ENCODE measurements at places on chromosomes 3 and 15.

- no peak for DNase-seq
Measured at GRCh38 chr3:115999001-115999585, 375.8 kb downstream of the GAP43 start.

DNA sequence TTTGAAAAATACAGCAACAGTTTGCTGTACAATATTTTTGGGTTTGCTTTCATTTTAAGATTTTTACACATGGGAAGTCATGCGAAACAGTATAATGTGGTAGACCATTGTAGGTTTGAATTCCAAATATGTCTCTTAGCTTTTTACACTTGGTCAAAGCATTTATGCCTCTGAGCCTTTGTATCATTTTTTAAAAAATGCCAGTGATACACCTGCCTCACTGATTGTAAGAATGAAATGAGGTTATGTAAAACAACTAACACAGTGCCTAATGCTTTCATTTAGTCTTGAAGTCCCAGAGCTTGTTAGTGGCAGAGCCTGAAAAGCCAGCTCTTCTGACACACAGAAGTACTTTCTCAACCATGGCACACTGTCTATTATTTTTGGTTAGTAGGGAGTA is 202.0 kb downstream of the UBE2E2 start:
- no peak for DNase-seq

DNA sequence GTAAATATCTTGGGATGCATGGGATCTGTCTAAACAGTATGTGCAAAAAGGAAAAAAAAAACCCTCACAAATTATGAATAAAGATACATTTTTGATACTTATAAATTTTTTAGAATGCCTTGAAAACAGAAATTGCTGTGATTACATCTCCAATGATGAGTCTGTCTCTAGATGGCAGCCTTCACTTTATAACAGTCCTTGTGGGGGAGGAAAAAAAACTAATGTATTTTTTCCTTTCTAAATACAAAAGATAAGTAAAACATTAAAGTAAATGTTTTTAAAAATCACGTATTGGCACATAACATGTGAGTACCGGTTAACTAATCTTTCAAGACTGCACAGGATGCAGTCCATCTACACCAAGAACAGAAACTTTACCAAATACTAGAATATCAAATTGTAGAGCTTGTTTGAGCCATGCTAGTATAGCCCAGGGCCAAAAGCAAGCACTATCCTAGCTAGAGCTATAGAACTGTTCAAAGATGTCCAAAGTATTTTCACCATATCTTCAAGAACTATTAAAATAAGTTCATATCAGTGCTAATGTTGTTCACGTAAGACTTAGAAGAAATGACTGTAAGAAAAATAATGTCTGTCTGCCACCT is 206.4 kb downstream of the STAG1 start:
- DNase-seq, result no peak

DNA sequence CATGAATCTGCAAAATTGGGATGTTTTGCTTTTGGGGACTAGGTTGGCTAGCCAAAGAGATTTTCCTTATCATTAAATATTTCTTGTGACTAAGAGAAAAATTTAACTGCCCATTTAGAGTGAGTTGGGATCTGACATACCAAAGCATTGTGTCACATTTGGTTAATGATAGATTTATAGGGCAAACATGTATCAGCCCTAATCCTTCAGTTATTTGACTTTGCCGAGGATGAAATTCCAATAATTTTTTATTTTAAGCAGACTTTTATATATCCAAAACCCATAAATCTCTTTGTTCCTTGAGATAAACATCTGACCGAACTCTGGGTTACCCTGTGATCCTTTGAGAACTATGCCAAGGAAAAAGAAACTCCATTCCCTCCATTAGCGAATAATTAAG is 218.9 kb downstream of the CDIN1 start:
- DNase-seq, result no peak

DNA sequence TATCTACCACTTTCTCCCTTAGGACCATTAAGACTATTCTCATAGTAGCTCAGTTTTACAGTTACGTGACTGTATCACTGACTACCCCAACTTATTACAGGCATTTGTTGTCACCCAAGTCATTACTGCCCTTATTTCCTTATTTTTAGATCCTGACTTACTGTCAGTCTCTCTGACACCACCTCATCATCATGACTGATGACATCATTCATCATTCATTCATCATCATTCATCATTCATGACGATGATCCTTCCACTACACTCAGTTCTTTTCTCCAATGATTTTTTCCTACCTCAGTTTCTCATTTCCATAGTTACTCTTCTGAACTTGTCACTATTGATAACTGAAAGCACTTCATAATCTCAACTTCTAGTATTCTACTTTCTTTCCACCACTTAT is 83.8 kb downstream of the ADAM10 start:
- DNase-seq, result no peak

- no peak for DNase-seq
Measured at GRCh38 chr3:143203848-143204247, 84.3 kb downstream of the CHST2 start.

DNA sequence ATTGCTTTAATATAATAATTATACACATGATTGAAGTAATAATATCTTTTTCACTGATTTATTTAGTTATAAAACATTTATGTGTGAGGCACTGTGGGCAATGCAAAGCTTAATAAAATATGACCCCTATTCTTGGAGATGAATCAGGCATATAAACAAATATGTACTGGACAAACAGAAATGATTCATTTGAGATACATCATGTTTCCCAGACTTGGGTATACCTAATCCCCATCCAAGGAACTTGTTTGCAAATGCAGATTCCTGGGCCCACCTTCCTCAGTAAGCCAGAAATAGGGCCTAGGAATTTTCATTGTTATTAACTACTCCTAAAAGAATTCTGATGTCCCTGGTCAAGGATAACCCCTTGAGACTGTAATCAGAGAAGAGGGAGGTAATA is 184.2 kb downstream of the CHL1 start:
- no peak for DNase-seq

DNA sequence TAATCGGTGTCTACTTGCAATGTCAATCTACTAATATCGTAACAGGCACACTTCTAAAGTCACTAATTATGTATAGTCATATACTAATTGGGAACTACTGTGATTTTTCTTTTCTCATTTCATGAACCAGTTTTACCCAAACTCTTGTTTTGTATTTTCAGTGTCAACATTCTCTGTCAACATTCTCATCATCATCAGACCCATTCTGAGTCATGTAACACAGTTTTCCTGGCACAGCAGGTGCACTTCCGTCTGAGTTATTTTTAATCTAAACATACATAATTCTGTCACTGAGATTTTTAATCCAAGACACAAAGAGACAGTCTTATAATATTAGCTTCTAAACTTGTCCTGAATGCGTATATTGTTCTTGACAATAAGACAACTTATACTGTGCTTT is 205.1 kb upstream of the EIF1B start:
- no peak for DNase-seq

GRCh38 chr3:39763390-39763789 is 46.0 kb upstream of the MYRIP start:
- DNase-seq, result no peak

GRCh38 chr3:133573629-133574194 is at the start of gene CDV3:
Gene CDV3 (plus strand): TSS chr3:133573686. CDS start chr3:133574045, 359 bp downstream.
- DNase-seq, result no peak

DNA sequence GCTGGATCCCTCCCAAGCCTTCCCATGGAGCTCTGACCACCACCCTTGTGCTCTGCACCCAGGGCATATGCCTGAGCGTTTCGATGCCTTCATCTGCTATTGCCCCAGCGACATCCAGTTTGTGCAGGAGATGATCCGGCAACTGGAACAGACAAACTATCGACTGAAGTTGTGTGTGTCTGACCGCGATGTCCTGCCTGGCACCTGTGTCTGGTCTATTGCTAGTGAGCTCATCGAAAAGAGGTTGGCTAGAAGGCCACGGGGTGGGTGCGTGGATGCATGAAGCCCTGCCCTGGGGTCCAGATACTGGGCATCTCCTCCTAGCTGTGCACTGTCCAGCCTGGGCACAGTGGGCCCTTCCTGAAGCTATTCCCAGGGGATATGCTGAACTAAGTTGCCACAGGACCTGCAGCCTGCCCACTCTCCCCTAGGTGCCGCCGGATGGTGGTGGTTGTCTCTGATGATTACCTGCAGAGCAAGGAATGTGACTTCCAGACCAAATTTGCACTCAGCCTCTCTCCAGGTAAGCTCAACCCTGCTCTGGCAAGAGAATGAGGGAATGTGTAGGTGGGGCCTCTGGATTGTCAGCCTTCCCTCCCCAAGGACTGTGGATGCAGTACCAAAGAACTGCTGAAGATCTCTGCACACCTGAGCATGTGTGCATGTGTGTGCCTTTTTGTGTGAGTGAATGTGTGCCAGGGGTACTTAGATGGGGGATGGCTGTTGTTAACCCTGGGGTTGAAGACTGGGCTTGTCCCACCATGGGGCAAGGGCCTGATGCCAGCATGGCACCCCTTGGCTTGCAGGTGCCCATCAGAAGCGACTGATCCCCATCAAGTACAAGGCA is 2.1 kb downstream of the MYD88 start:
- no peak for DNase-seq

DNA sequence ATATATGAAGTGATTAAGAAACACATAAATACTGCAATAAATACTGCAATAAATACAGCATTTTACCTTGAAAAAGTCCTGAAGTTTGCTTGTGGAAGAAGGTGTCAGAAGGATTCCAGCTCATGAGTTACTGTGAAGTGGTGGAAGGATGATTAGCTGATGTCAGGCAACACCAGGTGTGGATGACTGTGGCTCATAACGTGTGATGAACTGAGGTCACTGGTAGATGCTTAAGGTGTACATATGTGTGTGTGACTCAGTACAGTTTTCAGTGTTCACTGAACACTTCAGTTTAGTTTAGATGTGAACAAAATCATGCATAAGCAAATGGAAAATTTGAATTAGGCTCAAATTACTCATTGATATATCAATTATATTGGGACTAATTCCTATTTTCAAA is 1045.0 kb downstream of the NTRK3 start:
- DNase-seq, result no peak

- no peak for DNase-seq
Measured at GRCh38 chr3:162034368-162034767, 537.8 kb downstream of the OTOL1 start.

DNA sequence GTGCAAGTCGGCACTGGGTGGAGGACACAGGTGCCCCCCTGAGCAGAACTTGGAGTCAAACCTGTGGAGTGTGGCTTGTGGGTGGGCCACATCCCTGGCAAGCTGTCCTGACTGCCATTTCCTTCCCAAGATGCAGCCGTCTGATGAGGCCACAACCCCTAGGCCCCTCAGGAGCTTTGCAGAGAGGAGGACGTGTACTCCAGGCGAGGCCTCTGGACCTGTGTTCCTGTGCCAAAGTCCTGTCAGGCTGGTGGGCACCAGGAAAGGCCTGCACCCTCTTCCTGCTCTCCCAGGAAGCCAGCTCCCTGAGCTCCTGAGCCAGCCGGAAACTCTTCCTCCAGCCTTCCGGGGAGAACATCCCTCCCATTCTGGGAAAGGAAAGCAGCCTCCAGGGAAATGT is 48.5 kb downstream of the CMTM6 start:
- no peak for DNase-seq

- DNase-seq, result no peak
Measured at GRCh38 chr3:176740906-176741663, 456.2 kb downstream of the TBL1XR1 start.

DNA sequence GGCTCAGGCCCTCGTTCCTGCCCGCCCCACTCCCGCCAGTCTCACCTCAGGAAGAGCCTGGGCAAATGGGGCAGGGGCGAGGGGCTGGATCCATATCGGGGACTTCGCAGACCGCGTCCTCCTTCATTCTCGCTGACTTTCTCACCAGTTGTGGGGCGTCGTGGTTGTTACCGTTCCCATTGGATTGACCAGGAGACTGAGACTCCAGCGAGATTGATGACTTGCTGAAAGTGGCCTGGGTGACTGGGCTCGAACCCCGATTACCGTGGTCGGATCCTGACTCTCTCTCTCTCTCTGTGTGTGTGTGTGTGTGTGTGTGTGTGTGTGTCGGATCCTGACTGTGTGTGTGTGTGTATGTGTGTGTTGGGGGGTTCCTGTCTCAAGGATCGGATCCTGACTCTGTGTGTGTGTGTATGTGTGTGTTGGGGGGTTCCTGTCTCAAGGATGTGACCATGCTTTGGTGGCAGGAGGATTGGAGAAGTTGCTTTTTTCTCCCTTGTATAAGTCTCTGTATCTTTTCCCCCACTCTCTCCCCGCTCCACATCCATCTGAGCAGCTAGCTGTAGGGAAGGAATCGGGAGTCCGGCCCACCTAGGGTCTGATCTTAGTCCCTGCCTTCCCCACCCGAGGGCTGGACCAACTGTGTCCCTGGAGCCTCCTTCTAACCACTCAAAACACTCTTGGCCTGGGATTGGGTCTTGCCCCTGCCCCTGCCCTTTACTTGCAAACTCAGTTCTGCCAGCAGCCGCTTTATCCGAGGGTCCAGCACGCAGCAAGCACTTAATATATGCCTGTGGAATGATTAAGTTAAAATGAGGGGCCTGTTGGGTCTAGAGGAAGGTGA is 603 bp downstream of the PLEKHO2 start:
- no peak for DNase-seq

DNA sequence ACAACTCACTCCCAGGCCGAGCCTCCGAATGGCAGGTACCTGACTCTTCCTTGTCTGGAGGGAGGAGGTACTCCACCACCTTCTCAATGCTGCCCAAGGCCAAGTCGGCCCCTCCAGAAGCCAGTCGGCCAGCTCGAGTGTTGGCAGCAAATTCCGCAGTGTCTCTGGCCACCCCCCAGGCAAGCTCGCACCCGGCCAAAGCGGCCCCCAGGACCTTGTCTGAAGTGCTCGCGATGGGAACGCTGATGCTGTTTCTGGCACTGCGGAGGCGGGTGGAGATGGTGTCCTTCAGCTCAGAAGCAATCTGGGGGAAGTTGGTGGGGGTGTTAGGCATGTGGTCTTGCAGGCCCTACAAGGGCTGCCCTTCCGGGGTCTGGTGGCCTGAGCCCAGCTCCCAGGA is 9.2 kb downstream of the PLIN1 start:
- DNase-seq, result no peak

GRCh38 chr15:67879440-67880129 is 39.7 kb upstream of the RNU6-1 start:
- no peak for DNase-seq

DNA sequence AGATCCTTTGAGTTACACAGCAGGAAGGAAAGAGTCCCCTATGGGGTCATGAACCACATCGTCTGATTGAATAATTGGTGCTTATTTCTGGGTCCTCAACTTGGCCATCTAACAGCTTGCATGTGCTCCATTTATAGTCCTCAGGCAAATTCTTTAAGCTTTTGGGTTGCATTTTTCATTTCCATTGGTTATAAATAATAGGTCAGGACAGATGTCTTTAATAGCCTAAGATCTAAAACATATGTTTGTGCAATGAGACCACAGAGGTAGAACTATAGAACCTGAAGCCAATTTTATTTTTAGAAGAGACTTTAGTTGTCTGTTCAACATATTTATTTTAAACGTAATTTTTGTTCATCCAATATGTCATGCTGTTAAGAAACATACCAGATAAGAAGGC is 43.2 kb downstream of the CD200R1L start:
- no peak for DNase-seq

GRCh38 chr3:142209655-142210054 is 15.7 kb downstream of the GK5 start:
- no peak for DNase-seq

GRCh38 chr3:25582242-25582641 is 82.5 kb downstream of the TOP2B start:
- DNase-seq, result no peak

Data from NCI-H1417 treated with DMSO at 0.1 percent for 48 hours (cell line).